ENCODE measurements at places on chromosomes 1 and 21.

DNA sequence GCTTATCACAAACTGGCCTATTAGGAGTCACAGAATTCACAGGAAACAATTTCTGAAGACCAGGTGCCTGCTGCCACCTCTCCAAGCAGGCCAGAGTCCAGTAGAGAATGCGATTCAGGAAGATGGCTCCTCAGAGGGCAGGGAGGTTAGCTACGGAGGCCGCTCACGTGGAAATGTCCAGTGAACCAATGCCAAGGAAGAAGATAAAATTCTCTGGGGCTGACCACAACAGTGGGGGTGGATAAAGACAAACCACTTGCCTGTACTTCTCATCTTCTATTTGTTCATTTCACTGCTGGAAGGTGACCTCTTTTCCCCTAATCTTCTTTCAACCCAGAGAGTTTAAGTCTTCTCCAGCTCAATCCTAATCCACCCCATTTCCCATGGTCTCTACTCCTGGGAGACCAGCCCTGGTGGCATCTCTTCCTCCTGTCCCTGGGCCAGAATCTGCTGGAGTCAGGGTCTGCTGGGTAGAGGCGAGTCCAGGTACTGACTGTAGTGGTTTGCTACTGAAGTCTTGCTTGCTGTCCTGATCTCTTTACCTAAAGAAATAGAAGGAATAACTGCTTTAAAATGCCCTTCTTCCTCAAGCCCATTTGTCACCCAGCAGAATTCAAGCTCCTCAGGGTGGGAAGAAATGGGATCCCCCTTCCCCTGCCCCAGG is 3.2 kb downstream of the PSRC1 start:
- DNase-seq = no peak

GRCh38 chr1:176885341-176885740 is 279.2 kb downstream of the ASTN1 start:
- no peak for DNase-seq

GRCh38 chr1:40897513-40897912 is 35.4 kb upstream of the CITED4 start:
- DNase-seq = no peak

- DNase-seq = no peak
Measured at GRCh38 chr1:186849826-186850225, 21.1 kb downstream of the PLA2G4A start.

- DNase-seq = no peak
Measured at GRCh38 chr1:63935553-63935952, 161.7 kb downstream of the ROR1 start.
